ENCODE measurements at places on chromosomes 13 and 19. TPM values are rescaled to one million over a fixed set of nuclear protein-coding genes. Genes with fewer than 3 reads are reported as not detected.

DNA sequence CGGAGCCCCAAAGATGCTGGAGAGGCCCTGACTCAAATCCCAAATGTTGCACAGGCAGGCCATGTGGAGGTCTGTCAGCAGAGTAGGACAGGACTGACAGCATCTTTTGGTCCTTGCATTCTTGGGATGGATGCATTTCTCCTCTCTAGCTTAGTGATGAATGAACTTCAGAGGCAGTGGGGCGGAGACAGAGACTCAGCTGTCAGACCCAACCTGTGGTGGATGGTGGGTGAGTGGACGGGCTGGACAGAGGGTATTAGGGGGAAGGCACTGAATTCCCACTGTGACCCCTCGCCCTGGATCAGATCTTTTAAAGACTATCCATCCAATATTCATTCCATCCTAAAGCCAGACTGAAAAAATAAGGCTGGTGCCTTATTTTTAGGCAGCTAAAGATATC, 39.3 kb upstream of the GJB6 start:
- peak; percentile 53 for DNase-seq
- H3K27me3 ChIP-seq: no peaks in the 10 kb centered on the region
- no peaks in the 10 kb centered on the region for H3K4me1 ChIP-seq
- no peak overlapping the region for H3K27ac ChIP-seq
- no peak overlapping the region for H3K4me3 ChIP-seq

The SNAPC2 gene
- 33.8 TPM for total RNA-seq

- H3K36me3 ChIP-seq: no peaks in the 10 kb centered on the region
- H3K4me3 ChIP-seq: no peak overlapping the region
- no peak for DNase-seq
- no peaks in the 10 kb centered on the region for H3K4me1 ChIP-seq
Measured at GRCh38 chr19:38143847-38144246, 80.2 kb downstream of the DPF1 start.

DNA sequence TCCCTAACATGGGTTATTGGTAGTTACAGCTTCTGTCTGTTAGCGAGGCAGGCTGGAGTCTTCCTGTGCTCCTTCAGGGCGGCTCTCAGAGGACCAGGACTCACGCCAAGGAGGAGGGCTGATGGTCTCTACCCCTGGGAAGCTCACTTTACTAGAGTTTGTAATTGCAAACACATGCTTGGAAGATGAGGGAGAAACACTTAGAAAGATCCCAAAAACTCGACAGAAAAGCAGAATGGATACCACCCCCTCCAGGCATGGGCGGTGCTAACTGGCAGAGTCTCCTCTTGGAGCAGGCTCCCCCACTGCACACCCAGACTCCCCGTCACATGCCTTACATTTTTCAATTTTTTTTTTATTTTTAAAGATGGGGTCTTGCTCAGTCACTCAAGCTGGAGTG, 62.0 kb downstream of the PARP4 start:
- peaks cover 62% of the 10 kb centered on the region for H3K36me3 ChIP-seq
- no peak for DNase-seq
- no peaks in the 10 kb centered on the region for H3K4me1 ChIP-seq
- H3K27ac ChIP-seq: no peak overlapping the region

DNA sequence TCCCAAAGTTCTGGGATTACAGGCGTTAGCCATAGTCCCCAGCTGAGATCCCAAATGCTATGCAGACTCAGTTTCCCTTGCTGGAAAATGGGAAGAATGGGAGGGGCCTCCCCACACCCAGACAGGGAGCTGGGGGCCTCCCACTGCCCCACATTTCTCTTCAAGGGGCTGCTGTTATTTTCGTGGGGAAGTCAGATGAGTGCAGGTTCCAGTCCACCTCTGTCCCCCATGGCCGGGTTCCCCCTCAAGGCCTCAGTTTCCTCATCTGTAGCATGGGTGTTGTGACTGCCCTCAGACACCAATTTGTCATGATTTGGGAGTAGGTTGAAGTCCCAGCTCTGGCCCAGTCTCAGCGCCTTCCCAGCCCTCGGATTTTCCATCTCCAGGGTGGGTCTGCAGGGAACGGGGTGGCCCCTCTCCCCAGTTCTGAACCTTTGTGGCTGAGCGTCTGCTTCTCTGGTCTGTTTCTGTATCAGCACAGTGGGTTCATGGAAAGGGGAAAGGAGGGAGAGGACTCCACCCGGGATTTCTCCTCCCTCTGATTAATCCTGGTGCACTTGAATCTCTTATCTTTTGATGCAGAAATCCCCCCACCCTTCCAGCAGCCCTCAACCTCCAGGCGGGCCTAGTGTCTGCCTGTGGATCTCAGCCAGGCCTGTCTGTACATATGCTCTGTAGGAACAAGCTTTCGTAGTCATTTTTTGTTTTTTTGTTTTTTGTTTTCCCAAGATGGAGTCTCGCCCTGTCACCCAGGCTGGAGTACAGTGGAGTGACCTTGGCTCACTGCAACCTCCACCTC, 12.2 kb downstream of the NFIC start:
- H3K36me3 ChIP-seq: peaks cover 22% of the 10 kb centered on the region
- H3K27ac ChIP-seq: peak overlapping the region; percentile 98
- no peaks in the 10 kb centered on the region for H3K27me3 ChIP-seq

The NLRP4 gene
- total RNA-seq: not detected
